ENCODE measurements at places on chromosomes 4 and X.

DNA sequence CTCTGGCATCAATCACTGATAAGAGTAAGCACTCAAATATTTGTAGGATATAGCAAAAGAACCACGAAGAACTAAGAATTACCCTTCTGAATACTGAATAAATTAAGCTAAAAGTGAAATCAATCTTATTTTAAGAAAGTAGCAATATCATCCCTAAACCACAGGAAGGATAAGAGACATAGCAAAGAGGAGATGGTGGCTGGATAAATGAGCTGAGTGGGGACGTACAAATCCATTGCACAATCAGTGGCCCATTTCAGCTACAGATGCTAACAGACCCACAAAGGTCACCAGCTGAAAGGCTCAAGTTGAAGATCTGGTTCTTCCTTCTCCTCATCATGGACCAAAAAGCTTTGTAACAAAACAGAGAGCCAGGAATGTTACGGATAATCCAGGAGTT is 77.1 kb downstream of the SLC9A7 start:
- DNase-seq: no peak

DNA sequence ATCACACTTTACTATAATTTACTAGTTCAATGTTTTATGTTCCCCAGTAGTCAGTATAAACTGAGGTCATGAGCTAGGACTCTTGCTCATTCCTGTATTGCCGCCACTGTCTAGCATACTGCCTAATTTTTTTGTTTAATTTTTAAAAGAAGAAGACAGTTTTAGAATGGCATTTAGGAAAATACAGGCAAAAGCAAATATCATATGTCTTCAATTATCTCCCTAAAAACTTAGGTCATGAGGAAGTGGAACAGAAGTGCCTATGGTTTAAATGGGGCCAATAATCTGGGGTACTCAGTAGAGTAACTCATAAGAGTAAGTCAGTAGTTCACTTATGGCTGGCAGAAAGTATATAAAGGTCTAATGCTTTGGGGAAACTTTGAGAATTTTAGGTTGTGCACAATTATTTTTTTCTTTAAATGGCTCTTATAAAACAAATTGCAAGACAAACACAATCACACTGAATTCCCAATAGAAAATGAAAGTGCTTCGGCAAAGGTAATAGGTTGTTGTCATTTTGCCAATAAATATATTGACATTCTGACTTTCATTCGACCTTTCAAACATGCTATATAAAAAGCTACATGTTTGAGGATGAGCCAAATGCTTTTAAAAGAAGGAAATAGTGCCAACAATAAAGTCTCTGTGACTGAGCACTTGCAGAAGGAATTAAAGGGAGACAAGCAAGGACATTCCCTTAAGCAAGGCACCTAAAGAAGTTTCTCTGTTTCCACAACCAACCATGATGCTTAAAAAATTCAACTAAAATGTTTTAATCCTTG is 390.1 kb downstream of the PDGFC start:
- DNase-seq: no peak

DNA sequence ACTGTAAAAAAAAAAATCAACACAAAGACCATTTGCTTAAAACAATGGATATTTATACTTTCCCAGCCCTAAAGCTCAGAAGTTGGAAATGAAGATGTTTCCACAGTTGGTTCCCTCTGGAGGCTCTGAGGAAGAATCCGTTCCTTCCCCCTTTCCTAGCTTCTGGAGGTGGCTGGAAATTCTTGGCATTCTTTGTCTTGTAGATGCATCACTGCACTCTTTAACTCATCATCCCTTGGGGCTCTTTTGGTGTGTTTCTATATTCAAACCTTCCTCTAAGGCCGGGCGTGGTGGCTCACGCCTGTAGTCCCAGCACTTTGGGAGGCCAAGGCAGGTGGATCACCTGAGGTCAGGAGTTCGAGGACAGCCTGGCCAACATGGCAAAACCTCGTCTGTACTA is 78.7 kb downstream of the VCX3A start:
- DNase-seq: no peak

DNA sequence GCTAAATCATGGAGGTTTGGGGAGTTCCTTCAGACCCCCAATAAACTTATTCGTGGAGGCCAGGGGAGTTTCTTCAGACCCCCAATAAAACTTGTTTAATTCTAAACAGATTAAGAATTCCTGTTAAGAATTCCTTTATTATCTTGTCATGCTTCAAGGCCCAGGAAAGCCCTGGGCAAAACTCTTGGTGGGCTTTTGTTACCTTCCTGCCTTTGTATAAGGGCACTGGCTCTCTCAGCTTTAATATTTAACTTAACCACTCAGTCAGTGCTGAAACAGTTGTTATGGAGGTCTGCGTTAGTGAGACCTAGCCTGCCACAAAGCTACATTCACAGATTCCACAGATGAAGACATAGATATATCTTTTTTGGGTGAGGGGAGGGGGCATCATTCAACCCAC is 29.0 kb upstream of the LGI2 start:
- no peak for DNase-seq

DNA sequence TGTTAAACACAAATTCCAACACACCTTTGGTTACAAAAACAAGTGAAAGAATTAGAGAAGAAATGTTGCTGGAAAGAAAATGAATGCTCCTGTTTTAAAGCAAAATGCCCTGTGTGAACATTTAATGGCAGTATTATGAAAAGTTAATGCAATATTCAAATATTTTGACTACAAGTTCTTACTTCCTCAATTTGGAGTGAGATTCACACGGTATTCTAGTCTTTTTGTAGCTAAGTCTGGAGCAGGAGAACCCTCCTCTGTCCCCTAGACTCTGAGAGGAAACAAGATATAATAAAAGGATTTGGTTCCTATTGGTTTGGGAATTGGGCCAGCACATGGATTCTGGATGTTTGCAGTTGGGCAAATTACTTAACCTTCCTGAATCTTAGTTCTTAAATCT is 12.7 kb downstream of the MAD2L1 start:
- DNase-seq: no peak

DNA sequence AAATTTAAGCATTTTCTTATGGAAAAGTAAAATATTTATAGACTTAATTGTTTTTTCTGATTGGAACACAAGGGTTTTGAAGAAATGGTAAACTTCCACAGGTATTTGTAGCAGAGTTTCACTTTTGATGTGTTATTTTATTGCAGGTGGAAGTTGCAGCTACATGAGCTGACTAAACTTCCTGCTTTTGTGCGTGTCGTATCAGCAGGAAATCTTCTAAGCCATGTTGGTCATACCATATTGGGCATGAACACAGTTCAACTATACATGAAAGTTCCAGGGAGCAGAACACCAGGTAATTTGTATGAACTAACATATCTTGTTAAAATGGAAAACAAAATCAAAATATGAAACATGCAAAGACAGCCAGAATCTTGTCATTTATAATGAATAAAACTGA is 117.4 kb downstream of the DIPK2B start:
- DNase-seq: no peak

DNA sequence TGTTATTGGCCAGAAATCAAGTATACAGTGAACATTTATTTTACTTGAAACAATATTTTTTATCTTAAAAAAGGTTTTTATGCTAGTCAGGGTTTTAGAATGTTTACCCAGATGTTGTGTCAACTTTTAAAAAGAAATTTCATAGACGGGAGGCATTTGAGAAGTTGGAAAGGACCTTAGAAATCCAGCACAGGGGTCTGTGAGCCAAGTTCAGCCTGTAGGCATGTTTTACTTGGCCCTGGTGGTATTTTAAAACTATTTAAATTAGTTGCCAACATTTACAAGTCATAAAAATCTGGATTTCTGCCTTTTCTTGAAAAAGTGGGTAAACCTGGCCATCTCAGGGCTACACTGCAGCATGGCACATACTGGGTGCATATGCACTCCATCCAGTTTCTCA is 25.5 kb upstream of the FHL1 start:
- DNase-seq: no peak

GRCh38 chr4:110071466-110071865 is 126.9 kb downstream of the ELOVL6 start:
- no peak for DNase-seq

DNA sequence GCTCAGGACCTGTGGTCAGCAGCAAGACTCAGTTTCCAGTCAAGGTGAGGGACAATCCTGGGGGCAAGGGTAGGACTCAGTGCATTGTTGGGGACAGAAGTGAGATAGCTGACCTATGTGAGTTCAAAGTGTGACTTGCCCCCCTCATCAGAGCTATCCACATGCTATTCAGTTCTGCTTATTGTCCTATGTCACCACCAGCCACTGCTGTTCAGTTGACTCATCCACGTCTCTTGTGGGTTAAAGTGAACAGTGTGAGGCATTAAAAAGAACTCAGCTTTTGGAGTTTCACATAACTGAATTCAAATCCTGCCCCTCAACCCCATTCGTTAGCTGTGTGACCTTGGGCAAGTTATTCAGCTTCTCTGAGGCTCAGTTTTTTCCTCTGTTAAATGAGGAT is 4.4 kb upstream of the APLN start:
- no peak for DNase-seq
